MCF 10A (cell line): ENCODE measurements at places on chromosomes 4 and X. TPM values are rescaled to one million over a fixed set of nuclear protein-coding genes. Genes with fewer than 3 reads are reported as not detected.

DNA sequence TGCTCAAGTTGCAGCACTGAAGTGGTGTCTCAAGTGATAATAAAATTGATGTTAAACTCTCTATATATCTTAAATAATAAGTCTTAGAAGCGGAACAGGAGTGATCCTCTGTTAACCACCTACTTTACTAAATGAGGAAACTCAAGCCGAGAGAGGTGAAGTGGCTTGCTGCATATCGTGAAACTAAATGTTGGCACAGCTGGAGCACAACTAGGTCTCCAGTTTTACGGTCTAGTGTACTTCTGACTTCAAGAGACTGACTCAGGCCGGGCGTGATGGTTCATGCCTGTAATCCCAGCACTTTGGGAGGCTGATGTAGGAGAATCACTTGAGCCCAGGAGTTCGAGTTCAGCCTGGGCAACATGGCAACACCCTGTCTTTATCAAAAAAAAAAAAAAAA lies 35.5 kb upstream of the PLS3 start:
- no peak for DNase-seq
- no peak overlapping the region for H3K27ac ChIP-seq
- no peaks in the 10 kb centered on the region for H3K4me1 ChIP-seq
- no peaks in the 10 kb centered on the region for H3K36me3 ChIP-seq
- no peak overlapping the region for H3K4me3 ChIP-seq
- H3K27me3 ChIP-seq = peaks cover 49% of the 10 kb centered on the region

DNA sequence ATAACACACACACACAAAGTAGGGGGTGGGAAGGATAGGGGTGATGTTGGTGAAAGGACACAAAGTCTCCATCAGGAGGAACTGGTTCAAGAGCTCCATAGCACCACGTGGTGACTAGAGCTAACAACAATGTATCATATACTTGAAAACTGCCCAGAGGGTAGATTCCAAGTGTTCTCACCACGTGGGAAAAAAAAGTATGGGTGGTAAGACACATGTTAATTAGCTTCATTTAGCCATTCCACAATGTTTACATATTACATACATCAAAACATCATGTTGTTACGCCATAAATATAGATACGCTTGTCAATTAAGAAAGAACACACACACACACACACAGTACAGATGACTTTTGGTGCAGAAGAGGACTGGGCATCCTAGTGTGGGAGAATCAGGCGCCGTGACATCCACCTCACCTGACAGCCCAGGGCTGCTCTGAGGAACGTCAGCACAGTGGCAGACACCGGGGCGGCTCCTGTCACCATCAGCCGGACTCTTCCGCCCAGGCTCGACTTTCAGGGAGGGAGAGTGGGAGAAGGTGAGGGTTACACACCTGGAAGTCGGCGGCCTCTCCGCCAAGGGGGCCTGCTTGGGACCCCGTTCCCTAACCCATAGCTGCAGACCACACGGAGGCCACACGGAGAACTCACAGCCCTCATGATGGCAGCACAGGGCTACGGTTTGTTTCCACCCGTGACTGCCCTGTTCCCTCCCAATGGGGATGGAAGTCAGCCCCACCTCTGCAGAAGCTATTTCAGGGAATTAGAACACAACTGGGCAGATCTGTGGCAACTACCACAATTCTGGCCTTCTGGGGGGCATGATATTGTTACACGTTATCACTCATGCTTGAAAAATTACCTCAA lies 31.8 kb upstream of the CENPU start:
- DNase-seq = no peak
- H3K36me3 ChIP-seq = peaks cover 100% of the 10 kb centered on the region

- H3K36me3 ChIP-seq = no peaks in the 10 kb centered on the region
- no peak overlapping the region for H3K4me3 ChIP-seq
- H3K27me3 ChIP-seq = no peaks in the 10 kb centered on the region
Observed at GRCh38 chrX:9745417-9746115, 20.1 kb downstream of the GPR143 start.

DNA sequence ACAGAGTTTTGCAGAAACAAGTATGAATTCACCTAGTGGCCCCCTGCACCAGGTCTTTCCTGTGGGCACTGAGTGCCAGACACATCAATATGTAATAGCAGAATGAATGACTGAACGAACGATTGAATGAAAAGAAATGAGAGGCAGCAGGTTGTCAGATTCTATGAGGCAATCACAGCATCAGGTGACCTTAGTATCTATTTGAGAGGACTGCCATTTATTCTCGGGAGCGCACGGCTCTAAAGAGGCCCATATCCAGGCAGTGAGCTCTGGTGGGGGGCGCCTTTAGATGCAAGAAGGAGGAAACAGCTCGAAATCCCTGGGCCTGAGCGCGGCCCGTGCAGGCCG lies 528 bp upstream of the SLC25A4 start:
- H3K36me3 ChIP-seq = peaks cover 20% of the 10 kb centered on the region
- H3K27me3 ChIP-seq = no peaks in the 10 kb centered on the region
- H3K27ac ChIP-seq = no peak overlapping the region
- peak overlapping the region; percentile 87 for H3K4me3 ChIP-seq
- DNase-seq = no peak

ARHGAP36 gene
- total RNA-seq = not detected in 2 replicates

MID1 gene
- total RNA-seq = 9.7 and 10.0 TPM in 2 replicates
